ENCODE measurements at places on chromosomes 6 and 20.

- DNase-seq: no peak
Measured at GRCh38 chr6:90583179-90583835, 3.6 kb downstream of the MAP3K7 start.

- DNase-seq: no peak
Measured at GRCh38 chr6:16991981-16992629, 109.7 kb upstream of the STMND1 start.

GRCh38 chr20:46118481-46119020 lies 437 bp downstream of the CD40 start:
- DNase-seq: no peak

- DNase-seq: no peak
Measured at GRCh38 chr6:92201618-92202017, 1217.7 kb downstream of the EPHA7 start.

DNA sequence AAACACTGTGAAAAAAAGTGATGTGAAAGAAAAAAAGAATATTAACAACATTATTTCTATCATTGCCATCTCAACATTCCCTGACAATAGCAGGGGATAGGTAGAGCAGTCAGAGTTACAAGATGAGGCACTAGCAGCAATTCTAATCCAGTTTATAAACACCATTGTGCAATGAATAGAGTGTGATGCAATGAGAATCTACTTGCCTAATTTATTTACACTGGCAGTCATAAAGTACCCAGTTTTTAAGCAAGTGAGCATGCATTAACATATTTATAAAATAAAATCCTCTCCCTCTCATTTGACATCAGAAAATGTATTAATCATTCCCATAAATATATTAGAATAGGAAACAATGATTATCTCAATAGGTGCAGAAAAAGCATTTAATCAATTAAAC lies 2.5 kb upstream of the MANEA start:
- no peak for DNase-seq

DNA sequence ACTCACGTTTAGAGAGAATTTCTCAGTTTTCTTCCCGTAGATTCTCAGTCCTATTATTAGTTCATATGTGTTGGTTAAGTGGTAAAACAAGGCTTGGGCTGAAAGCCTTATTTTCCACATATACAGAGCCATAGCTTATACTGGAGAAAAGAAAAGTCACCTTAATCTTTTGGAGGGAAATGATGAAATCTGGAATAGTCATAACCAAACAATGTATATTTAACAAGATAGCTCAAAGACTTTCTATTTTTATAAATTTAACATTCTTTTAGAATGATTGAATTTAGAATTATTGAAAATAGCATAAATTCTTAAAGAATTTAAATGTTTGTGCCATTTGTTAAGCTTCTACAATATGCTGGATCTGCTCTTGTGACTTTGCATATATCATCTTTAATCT lies 85.8 kb downstream of the CDKAL1 start:
- no peak for DNase-seq

- DNase-seq: no peak
Measured at GRCh38 chr20:54688476-54688875, 213.1 kb downstream of the DOK5 start.

DNA sequence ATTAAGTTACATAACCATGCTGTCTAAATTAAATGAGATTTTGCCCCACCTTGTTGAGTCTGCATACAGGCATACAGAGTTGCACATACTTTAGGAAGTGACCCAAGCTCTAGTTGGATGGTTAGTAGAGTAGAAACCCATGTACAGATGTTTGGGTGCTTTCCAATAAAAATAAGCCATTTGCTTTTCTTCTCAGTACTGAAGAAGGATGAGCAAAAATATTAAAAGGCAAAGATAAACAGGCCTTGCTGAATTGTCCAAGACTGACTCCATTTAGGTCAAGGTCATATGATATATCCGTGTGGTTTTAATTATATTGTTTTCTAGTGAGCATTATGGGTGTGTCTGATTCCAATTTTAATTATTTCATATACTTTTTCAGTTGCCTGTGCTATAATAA lies 589.4 kb downstream of the RFPL4B start:
- DNase-seq: no peak

- no peak for DNase-seq
Measured at GRCh38 chr6:31049518-31049917, 39.2 kb downstream of the MUC22 start.

- no peak for DNase-seq
Measured at GRCh38 chr6:169118346-169118830, 135.3 kb downstream of the THBS2 start.

DNA sequence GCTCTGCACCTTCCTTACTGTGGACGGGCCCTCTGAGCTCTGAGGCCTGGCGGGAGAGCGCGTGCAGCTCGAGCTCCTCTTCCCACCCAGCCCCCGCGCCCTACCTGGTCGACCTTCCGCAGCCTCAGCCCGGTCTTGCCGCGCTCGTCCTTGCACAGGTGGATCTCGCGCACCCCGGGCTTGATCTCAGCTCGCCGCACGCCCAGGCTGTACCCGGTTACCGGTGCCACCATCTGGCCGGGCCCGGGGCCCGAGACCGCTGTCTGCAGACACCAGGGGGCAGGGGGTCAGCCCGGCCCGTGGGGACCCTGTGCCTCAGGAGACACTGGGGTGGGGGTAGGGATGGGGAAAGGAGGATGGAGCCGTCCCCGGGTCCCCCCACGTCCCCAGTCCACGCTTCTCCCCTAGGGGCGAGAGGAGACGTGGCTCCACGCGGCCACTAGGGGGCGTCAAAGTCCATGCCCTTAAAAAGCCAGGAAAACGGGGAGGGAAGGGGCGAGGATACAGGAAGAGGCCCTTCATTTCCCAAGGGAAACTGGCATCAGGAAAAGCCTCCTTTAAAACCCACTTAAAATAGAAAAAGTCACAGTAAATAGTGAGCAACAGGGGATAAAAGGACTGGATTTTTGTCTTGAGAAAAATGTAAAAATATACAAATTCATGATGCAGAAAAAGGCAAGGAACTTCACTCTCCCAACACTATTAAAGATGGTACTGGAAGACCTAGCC lies 15.5 kb downstream of the SDCBP2 start:
- no peak for DNase-seq

GRCh38 chr6:36334832-36335459 lies 1.7 kb downstream of the BNIP5 start:
- no peak for DNase-seq

GRCh38 chr6:72770959-72771358 lies 149.1 kb downstream of the KCNQ5 start:
- DNase-seq: no peak

GRCh38 chr6:27901801-27902200 lies 10.4 kb downstream of the OR2B2 start:
- no peak for DNase-seq

- no peak for DNase-seq
Measured at GRCh38 chr6:124792386-124792785, 169.9 kb upstream of the RNF217 start.

DNA sequence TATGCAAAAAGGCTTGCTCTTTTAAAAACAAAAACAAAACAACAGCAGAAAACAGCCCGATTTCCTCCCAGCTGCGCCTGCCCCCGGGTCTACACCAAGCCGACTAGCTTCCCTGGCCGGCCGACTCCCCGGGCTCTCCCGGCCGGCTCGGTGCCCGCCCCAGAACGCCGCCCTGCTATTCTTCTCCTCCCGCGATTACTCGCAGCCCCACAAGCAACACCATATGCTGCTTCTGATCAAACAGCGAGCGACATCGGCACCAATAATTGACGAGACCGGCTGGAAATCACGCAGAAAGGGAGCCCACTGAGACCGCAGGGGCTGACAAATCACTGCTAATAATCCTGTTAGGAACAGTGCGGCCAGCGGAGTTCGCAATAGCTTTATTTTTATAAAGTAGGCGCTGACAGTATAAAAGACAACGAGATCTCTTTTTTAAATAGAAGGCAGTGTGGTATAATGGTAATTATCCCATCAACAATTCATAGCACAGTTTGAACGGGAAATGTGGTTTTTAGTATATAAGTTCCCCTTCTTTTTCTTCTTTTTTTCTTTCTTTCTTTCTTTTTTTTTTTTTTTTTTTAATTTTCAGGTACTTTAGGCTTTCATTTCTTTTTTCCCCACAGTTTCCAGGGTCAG lies 3.3 kb downstream of the SIM1 start:
- no peak for DNase-seq

- DNase-seq: no peak
Measured at GRCh38 chr6:44680202-44680720, 292.8 kb downstream of the CDC5L start.

GRCh38 chr6:43820486-43820885 lies 50.5 kb downstream of the VEGFA start:
- no peak for DNase-seq

GRCh38 chr6:35195120-35195780 lies 18.5 kb upstream of the SCUBE3 start:
- no peak for DNase-seq

- DNase-seq: no peak
Measured at GRCh38 chr20:60009826-60010616, 51.8 kb downstream of the CDH26 start.

DNA sequence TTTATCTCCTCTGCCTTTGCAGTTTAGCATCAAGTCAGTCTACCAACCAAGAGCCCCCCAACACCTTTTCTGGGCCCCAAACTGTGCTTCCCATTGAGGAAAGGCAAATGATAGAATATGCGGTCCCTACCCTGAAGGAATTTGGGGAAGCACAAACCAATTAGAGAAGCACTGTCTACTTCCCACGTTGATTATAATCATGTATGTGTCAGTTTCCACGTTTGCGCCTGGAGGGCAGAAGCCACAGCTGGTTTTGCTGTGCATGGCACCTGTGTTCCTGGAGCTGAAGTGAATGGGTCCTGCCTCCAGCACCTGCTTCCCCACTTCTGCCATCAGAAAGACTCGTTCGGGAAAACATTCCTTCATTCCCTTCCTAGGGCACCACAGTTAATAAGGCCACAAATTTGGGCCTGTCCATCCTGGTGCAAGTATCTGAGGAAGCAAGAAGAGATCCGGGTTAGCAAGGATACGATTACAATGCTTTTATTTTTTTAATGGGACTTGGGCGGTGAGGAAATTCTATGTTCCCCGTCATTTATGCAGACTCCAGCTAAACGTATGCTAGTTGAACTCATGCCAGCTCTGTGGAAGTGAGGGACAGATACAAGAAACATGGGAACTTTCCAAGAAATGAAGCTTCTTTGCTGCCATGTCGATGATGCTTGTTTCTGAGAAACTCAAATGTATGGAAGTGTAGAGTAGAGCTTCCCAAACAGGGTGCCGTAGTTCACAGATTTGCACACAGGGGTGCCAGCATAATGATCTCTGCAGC lies 333.5 kb downstream of the NRN1 start:
- DNase-seq: no peak

GRCh38 chr6:155270561-155271091 lies 6.8 kb downstream of the CLDN20 start:
- DNase-seq: no peak

GRCh38 chr6:33926451-33926850 lies 122.6 kb upstream of the MLN start:
- no peak for DNase-seq

- no peak for DNase-seq
Measured at GRCh38 chr20:33444797-33445560, 1.4 kb upstream of the SNTA1 start.

All from GM12878 (cell line).